ENCODE measurements at places on chromosomes 6 and 20.

GRCh38 chr6:89145091-89145955, 532 bp upstream of the PM20D2 start:
- no peak for DNase-seq

DNA sequence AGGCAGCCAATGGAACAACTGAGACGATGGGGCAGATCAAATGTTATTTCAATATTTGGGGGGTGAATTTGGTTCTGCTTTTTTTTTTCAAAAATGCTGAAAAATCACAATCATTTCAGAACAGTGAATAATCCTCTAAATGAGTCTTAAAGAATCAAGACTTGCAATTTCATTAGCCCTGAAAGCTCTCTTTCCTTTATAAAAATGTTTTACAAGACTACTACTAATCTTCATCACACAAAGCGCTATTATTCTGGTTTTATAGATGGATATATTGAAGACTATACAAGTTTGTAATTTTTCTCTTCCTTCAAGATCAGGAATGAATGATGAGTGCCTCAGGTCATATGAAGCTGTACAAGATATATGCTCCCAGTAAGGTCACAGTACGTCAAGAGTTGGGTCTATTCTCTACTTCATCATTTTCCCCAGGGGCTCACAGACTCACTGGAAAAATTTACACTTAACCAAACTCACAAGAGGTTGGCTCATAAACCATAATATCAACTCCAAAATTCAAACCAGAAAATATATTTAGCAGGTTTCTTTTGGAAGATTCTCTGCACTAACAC, 19.5 kb downstream of the RNF24 start:
- DNase-seq = no peak

GRCh38 chr6:168145747-168146596, 67.0 kb upstream of the FRMD1 start:
- DNase-seq = no peak

GRCh38 chr6:156919814-156920369, 142.7 kb downstream of the ARID1B start:
- DNase-seq = no peak

- DNase-seq = no peak
Observed at GRCh38 chr6:24497254-24497970, 2.6 kb downstream of the ALDH5A1 start.

- no peak for DNase-seq
Observed at GRCh38 chr20:44728801-44729443, 13.8 kb downstream of the CCN5 start.

- DNase-seq = no peak
Observed at GRCh38 chr6:10398446-10399218, 16.2 kb downstream of the TFAP2A start.

- no peak for DNase-seq
Observed at GRCh38 chr6:158611541-158612370, 32.8 kb downstream of the DYNLT1 start.

DNA sequence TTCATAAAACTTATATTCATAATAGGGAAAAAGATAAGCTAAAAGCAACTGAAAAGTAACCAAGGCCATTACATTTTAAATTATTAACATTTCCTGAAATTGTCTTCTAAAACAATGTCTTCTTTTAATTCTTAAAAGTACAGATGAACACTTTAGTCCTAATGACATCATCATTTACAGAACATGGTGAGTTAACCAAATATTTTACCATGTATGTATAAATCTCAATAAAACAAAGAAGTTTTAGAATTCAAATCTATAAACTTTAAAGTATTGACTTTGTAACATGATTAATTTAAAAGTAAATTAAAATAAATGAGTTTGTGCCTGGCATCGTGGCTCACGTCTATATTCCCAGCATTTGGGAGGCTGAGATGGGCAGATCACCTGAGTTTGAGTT, 125.9 kb upstream of the PRSS16 start:
- DNase-seq = no peak

GRCh38 chr6:31707701-31708100, 1.0 kb downstream of the LY6G6F start:
- DNase-seq = no peak

DNA sequence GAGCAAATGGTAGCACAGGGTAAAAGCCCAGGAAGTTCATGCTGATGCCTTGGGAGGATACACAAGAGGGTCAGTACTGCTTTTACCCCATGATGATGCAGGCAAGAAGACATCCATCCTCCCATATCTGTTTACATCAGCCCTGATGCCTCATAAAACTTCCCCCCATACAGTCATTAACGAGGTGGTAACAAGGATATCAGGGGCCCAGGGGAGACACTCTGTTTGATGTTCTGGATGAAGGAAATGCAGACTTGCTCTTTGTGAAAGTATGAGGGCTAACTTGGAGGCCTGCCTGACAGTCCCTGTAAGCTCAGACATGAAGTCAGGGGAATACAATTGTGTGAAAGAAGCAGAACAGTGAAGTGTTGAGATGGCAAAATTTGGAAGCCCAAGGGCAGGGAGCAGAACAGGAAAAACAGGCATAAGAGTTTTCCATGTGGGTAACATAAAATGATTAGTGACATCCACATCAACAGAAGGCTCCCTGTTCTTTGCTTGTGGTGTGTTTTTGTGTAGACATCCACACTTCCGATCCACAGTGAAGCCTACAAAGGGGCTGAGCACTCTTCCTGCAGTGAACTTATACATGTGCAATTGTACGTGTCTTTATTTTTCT, 813.4 kb downstream of the MAFB start:
- DNase-seq = no peak

- DNase-seq = no peak
Observed at GRCh38 chr6:113403966-113404595, 453.1 kb upstream of the MARCKS start.

DNA sequence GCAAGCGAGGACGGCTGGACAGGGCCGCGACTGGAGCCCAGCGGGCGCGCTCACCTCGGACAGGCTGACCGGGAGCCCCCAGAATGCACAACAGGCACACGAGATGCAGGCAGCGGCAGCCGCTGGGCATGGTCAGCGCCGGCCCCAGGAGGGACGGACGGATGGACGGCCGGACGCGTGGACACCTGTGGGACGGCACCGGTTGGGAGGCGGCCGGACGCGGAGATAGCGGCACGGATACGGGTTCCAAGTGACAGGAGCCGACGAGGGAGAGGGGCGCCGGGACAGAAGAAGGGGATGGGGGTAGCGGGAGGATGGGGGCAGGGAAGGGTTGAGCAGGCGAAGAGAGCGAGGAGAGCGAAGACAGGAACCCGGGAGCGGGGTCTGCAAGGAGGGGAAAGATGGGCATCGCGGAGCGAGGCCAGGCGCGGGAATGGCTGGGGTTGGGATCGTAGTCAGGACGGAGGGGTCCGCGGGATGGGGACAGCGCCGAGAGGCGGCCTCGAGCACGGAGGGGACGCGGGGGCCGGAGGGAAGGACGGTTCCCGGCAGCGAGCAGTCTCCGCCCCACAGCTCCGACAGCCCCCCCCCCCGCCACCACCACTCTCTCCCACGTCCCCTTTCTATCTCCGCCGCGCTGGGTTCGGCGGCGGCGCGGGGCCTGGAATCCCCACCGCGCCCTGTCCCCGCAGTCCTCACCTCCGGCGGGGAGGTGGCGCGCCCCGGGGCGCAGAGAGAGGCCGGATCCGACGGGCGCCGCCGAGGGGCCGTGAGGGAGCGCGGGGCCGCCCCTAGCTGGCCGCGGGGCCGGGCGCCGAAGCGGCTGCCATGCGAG, 435 bp downstream of the DLK2 start:
- DNase-seq = no peak

DNA sequence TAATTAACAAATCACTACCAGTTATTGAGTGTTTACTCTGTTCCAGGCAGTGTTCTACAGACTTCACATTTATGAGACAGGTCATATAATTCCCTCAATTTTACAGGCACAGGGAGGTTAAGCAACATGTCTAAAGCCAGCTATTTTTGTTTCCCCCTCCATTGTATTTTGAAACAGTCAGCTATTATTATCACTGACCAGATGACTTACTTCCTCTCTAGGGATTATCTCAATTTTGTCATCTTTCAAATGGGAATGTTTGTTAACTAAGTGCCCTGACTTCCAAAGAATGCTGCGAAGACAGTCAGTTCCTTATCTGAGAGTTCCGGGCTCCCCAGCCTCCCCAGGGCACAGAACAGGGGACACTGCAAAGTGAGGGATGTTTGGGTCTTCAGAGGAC, 5.6 kb upstream of the CNPY3 start:
- no peak for DNase-seq

GRCh38 chr6:148107911-148108310, 234.7 kb upstream of the SASH1 start:
- DNase-seq = no peak

GRCh38 chr20:23091721-23092383, 5.7 kb upstream of the CD93 start:
- DNase-seq = no peak

DNA sequence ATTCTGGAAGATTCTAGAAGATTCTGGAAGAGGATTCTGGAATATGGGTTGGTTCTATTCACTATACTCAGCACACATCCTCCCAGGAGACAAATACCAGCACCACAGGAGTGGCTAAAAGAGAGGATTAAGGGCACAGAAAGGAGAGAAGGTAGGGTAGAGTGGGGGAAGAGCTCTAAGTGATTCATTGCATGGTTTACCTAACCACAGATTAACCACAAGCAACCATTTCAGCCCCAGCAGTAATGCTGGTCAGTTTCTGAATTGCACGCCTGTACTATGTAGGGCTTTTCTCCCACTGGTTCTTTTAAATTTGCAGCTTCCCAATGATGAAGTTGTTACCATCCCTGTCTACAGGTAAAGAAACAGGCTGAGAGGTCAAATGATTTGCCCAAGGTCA, 192.7 kb upstream of the PMEPA1 start:
- DNase-seq = no peak

GRCh38 chr6:147285087-147285855, 81.1 kb downstream of the STXBP5 start:
- DNase-seq = no peak

- no peak for DNase-seq
Observed at GRCh38 chr20:16947479-16947878, 199.3 kb downstream of the OTOR start.

DNA sequence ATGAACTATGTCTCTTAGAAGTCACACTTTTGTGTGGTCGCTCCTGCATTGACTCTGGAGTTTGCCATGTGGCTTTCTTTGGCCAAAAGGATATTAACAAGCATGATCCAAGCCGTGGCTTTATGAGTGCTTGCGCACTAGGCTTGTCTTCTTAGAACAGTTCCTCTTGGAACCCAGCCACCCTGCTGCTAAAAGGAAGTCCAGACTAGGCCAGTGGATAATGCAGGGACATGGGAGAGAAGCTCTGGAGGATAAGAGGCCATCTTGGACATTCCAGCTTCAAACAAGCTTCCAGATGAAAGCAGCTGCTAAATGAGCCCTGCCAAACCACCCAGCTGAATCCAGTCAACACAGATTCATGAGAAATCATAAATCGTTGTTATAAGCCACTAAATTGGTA, 346.4 kb downstream of the CDC5L start:
- no peak for DNase-seq

GRCh38 chr6:130575557-130575956, 209.7 kb downstream of the TMEM200A start:
- no peak for DNase-seq

DNA sequence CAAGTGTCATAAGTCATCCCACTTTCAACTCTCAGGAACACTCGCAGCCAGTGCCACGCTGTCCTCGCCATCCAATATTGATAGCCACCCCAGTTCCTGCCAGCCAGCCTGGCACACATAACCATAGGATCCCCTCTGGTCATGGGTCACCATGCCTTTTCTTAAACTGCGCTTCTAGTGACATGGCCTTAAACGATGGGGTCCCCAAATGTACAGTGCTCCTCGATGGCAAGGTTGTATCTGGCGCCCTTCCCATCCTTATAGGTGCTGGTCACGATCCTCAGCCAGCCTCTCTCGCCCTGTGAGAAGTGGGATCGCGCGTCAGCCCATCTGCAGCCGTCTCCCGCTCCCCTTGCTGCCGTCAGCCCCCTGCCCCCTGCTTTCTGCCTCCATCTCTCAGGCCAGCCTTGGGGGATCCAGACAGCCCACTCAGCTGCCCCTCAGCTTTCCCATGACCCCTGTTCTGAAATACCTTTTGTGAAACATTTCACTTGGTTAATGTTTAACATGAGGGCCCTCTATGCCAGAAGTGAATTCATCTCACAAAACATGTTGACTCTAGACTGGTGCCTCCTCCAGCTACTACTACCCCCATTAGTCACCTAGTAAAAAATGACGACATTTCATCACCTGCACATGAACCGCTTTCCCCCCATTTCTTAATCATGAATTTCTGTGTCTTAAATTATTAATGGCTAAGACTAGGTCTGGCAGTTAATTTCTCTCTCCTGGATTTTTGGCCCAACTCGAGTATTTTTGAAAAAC, 11.4 kb downstream of the CTSZ start:
- no peak for DNase-seq

- no peak for DNase-seq
Observed at GRCh38 chr6:106927531-106928398, 46.8 kb downstream of the CD24 start.

DNA sequence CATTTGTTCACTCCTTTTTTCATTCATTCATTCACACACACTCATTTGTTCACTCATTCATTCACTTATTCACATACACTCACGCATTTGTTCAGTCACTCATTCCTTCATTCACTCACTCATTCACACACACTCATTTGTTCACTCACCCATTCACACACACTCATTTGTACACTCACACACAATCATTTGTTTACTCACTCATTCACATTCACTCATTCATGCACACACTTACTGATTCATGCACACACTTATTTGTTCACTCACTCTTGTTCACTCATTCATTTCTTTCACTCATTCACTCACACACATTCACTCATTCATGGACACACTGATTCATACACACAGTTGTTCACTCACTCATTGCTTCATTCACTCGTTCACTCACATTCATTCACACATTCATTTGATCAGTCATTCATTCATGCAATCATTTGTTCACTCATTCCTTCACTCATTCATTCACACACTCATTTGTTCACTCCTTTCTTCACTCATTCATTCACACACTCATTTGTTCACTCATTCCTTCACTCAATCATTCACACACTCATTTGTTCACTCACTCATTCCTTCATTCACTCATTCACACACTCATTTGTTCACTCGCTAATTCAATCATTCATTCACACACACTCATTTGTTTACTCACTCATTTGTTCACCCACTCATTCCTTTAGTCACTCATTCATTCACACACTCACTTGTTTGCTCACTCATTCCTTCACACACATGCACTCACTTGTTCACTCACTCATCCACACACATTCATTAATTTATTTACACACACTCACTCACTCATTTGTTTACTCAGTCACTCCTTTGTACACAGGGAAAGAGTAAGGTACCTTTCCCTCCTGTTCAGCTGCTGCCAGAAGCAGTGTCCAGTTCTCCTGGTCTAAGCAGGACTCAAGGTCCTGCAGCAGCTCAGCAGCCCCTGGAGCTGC, 50.7 kb upstream of the BHLHE23 start:
- DNase-seq = no peak

DNA sequence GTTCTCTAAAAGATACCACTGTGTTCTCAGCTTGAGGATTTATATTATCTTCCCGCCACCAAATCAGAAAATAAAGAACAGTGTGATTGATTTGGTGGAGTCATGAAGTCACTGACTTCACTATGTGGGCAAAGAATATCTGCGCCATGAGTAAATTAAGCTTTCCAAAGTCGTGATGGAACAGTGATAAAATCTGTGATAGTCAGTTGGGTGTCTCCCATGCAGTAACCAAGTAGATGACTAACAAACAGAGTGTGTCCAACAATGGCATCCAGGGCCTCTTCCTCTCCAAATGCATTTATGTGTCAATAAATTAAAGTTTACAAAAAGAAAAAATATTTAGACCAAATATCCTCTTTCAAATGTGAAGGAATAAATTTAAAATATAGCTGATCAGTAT, 87.0 kb upstream of the DST start:
- no peak for DNase-seq
